ENCODE measurements at places on chromosomes 7 and 10. TPM values are rescaled to one million over a fixed set of nuclear protein-coding genes. Genes with fewer than 3 reads are reported as not detected.

DNA sequence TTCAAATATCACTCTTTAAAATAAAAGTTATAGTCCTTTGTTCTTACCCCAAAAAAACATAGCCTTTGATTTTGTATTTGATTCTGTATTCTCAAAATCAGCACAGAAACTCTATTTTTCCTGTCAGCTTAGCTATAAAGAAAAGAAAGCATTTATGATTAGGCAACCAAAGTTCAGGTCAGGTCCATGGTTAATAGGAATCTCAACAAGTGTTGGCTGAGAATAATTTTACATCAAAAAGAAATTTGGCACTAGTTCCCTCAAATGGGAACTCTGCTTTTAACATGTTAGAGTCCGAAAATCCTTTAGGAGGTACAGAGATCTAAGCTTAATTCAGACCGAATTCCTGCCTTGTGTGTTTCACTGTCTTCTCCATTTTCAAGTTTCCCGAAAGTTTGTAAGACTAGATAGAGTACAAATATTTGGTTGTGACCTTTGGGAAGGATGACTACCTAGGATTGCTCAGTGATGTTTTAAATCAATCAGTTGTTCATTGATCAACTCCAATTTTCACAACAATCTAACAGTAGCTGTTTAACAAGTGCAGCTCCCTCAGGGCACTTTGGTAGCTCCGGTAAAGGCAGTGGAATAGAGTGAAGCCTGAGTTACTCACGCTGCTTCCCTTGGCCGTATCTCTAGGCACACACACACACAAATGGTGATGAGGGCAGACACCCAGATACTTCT, 8.8 kb upstream of the ENO4 start:
- DNase-seq, result no peak

DNA sequence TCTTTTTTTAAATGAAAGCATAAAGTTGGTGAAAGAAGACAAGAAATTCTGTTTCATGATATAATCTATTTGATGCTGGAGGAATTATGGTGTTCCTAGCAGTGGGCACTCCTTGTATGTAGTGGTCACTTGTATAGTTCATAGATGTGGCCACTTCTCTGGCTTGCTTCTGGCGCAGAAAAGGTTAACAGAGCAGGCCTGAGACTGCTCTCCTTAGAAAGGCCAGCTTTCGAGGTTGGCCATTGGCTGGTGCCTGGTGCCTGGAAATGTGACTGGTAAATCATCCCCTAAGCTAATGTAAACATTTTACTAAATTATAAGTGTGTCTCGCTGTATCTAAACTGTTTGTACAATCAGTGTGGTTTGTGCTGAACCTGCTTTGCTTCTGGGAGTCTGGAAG, 276.1 kb downstream of the PHTF2 start:
- DNase-seq, result no peak

DNA sequence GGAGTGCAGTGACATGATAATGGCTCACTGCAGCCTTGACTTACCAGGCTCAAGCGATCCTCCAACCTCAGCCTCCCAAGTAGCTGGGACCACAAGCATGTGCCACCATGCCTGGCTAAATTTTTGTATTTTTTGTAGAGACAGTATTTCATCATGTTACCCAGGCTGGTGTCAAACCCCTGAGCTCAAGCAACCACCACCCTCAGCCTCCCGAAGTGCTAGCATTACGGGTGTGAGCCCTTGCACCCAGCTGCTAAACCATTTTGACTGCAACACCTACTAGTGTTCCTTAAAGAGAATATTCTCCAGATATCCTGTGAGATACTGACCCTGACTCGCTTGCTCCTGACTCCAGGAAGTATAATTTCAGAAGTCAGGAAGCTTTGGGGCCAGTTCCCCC, 85.8 kb downstream of the PLXNA4 start:
- no peak for DNase-seq

GRCh38 chr7:32891043-32891799, at the start of gene KBTBD2:
TSS of gene KBTBD2 (minus strand) at chr7:32891760. CDS start at chr7:32879604, 12,156 bp downstream.
- DNase-seq, result peak; percentile 92

GRCh38 chr10:86203162-86203905, 163.3 kb downstream of the GRID1 start:
- no peak for DNase-seq

DNA sequence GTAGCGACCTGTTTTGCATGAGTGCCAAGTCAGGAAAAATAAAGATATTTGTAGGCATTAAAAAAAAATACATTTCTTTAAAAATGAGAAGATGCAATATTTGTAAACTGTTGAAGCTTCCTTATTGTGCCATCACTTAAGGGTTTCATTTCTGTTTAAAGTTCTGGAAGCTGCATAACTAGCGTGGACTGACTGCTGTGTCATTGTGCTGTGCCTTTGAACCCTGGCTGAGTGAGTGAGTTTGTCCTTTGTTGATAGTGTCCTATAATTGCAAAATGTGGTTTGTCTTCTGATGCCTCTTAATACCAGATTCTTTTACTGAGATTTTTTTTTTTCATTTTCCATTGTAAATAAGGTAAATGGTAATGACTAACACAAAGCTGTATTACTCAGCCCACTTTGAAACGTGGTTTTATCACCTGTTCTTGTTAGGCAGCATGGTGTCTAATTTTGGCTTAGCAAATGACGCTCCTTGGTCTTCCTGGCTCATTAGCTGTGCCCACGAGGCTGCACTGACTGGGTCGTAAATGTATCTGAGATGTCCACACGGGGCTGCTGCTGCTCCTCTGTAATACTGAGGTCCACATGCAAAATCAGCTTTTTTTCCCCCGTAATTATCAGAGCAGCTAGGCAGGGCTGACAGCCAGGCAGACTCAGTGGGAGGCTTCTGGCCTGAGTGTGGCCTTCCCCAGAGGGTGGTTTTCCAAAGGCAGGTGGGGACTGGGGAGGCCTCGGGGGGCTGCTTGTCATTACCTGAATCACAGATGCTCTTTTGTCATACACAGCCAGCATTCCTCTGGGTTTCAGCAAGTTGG, 14.8 kb downstream of the ZSCAN25 start:
- peak; percentile 47 for DNase-seq

Gene AS3MT
- 22.4 TPM for total RNA-seq

Gene ADAMTS14
- total RNA-seq, result 0.10 TPM

Gene STEAP2
- total RNA-seq, result 15.1 TPM

Data from left ventricle myocardium superior (tissue), 1 donor.